ENCODE measurements at places on chromosomes 12 and 14. TPM values are rescaled to one million over a fixed set of nuclear protein-coding genes. Genes with fewer than 3 reads are reported as not detected.

GRCh38 chr12:1881936-1882335 lies 36.5 kb downstream of the CACNA2D4 start:
- no peak for DNase-seq

- no peak for DNase-seq
These were observed 16.1 kb downstream of the MON2 start for GRCh38 chr12:62482769-62483168.

DNA sequence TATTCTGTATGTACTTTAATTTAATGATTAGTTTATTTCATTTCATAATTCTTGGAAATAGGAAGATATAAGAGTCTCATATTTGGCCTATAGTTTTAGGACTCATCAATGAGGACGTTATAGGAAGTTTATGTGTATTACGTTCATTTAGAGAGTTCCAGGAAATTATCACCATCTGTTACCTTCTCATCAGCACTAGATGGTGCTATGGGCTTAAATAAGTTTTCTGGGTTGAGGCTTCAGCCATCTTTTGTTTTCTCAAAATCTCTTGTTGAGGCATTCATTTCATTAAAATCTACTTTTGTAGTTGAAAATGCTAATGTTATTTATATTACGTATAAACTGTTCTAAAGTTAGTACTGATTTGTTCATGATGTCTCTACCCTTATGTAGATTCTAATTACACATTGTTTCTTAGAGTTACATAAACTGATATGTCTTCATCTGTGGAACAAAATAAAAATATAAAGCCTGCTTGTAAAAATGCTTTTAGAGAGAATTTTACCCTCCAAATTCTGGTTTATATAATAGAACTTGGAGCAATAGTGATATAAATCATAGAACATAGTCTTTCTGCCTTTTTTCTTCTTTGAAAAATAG lies 89.2 kb downstream of the CFAP54 start:
- peak; percentile 33 for DNase-seq

DNA sequence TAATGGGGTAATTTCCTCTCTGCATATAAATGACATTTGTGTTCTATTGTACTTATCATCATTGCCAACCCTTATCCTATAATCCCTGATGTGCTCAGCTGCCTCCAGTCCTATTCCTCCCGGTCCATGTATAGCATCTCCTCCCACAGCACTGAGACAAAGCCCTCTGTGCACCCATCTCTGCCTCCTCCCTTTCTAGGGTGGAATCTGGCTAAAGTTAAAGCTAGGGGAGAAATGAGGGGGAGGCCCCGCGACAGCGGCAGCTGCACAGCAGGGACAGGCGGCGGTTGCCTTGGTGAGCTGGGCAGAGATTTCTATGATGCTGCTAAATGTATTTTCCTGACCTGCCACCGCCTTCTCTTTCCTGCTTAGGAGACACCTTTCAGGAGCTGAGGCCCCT lies 12.8 kb upstream of the ZDHHC22 start:
- DNase-seq, result no peak

DNA sequence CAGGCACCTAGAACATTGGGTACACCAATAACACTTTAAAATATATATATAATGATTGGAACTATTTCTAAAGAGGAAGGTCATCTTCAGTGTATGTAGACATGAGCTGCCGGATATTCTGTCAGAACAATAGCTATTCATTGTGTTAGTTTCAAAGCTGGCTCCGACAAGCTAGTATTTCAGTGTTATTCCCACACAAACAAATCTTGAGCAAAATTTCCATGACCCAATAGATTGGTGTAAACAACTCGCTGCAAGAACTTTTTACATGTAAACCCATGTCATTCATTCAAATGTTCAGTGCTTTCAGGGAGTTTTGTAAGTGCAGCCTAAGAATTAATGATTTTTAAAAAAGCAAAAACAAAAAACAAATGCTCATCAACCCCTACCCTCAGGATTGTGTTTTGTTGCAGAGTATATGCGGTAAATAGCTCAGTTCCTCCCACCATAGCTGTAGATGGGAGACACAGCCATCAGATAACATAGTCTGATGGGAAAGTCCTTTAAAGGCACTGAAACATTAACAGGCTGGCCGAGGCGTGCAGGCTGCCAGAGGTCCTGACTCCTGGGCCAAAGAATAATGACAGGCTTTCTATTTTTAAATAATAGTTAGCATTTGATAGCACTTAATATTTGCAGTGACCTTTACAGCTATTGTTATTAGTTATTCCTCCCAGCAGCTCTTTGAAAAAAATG lies 150.3 kb upstream of the ARHGAP5 start:
- DNase-seq, result no peak

DNA sequence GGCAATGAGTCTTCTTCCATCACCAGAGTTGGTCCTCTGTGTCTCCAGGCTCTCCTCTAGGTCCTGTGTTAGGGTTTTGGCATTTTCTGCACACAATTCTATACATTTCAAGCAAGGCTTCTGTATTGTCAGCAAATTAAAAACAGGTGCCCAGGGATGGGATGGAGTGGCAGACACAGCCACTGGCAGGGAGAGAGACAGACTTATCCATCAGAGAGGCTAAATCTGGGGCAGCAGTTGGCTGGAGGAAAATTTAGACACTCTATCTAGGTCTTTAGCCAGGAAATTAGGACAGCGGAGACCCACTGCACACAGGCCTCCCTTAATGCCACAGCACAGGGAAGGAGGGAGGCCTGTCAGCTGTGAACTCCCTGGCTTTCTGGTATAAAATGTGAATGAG lies 20.2 kb downstream of the PLEKHD1 start:
- DNase-seq, result no peak

DNA sequence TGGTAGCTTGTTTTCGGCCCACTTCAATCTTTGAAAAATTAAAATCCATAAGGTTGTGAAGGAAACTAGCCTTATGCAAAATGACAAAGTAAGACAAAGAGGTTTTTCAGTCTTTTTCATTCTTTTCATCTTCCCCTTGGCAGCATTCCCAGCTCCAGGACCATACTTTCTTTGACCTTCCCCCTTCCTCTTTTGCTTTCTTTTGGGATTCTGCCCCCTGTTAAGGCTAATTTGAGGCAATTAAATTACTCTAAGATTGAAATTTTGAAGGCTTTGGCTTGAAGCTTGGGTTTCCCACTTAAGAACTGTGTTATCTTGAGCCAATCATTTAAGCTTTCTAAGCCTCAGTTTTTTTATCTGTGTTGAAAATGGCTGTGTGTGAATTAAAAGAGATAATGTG lies 124.9 kb downstream of the DACT1 start:
- no peak for DNase-seq

GRCh38 chr14:74083161-74083560 lies 1.1 kb downstream of the ALDH6A1 start:
- no peak for DNase-seq

- no peak for DNase-seq
These were observed 468.4 kb upstream of the STXBP6 start for GRCh38 chr14:25518364-25518763.

GRCh38 chr12:108312073-108312659 lies 26.9 kb downstream of the CMKLR1 start:
- no peak for DNase-seq

GRCh38 chr12:48078901-48079300 lies 27.0 kb downstream of the SENP1 start:
- DNase-seq, result peak; percentile 64

DNA sequence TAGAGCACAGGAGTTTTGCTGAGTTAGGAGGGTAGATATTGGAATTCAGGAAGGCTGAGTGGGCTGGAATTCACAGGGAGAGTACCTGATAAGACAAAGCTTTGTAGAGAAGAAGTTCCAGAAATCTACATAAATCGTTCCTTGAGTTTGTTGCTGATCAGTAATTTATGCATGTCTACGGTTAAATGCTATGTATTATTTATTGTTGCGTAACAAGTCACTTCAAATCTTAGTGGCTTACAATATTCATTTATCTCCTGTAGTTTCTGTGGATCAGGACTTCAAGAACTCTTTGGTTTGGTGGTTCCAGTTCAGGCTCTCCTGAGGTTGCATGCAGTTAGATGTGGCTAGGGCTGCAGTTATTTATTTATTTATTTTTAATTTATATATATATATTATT lies 7.8 kb downstream of the PUS7L start:
- DNase-seq, result no peak

BCL11B gene
- 8.3 TPM for total RNA-seq

GPR137C gene
- total RNA-seq, result 0.17 TPM

PTCSC3 gene
- total RNA-seq, result not detected

PRH2 gene
- total RNA-seq, result not detected

CELA1 gene
- total RNA-seq, result not detected

CCDC91 gene
- 20.8 TPM for total RNA-seq

OR6C65 gene
- not detected for total RNA-seq

MYF6 gene
- total RNA-seq, result not detected

KITLG gene
- total RNA-seq, result 26.2 TPM
